ENCODE measurements at places on chromosomes 6 and 20.

GRCh38 chr6:26464014-26464413, 6.3 kb downstream of the BTN2A1 start:
- no peak for DNase-seq

GRCh38 chr6:49787176-49787575, at the start of gene PGK2:
PGK2 (minus strand) TSS chr6:49787285; CDS start chr6:49787187, 98 bp downstream.
- no peak for DNase-seq

- no peak for DNase-seq
Measured at GRCh38 chr6:143734641-143735063, 56.9 kb downstream of the PHACTR2 start.

DNA sequence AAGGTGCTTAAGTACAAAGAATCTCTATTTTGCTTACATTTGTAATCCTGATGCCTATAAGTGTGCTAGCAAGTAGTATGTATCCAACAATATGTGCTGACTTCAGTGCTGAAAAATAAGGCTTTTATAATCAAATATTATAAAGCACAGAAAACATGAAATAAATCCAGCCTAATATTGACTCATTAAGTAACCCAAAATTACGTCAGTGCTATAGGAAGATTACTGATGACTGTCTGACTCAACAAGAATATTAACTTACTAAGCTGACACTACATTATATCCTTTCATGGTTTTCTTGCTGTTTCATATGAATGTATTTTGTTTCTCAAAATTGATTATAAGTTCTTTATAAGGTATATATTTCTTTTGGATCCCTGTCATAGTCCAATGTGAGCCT, 76.1 kb downstream of the ME1 start:
- no peak for DNase-seq

GRCh38 chr6:149484733-149485700, at the start of gene ZC3H12D:
ZC3H12D (minus strand) TSS chr6:149485014; CDS start chr6:149474543, 10,471 bp downstream.
- DNase-seq, result peak; percentile 26

DNA sequence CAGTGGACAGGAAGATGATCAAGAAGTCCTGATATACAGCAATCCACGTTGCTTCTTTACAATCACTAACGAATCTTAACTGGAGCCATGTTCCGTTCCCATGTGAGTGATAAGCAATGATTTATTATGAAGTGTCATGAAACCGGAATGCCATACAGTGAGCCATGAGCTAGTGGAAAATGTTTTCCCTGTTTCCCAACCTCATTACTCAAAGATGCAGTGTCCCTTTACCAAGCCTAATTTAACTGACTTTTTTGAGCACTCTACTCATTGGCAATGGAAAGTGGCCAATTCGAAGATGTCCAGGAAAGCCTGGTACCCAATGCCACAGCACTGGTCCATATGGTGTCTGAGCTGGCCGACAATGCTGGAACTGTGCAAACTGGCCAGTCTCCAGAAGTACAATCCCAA, 148.3 kb downstream of the ZNF217 start:
- DNase-seq, result no peak

DNA sequence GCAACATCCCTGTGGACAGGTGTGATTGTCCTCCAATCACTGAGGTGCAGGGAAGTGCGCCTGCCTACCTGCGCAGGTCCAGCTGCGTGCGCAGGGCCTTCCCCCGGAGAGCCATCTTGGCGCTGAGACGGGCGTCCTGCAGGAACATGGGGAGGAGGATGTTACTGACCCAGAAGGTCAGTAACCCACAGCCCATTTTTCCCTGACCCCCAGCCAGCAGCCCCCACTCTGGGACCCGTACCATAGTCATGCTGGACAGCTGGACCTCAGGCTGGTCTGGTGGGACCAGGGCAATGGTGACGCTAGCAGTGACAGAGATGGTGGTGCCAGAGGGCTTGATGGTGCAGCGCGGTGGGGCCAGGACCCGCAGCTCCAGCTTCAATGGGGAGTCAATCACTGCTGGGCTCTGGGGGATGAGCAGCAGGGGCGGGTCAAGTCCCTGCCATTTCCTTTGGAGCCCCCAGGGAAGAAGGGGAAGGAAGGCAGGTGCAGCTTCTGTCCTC, 9.7 kb downstream of the PLTP start:
- DNase-seq, result no peak

GRCh38 chr20:57792386-57793080, 82.7 kb upstream of the PMEPA1 start:
- no peak for DNase-seq

DNA sequence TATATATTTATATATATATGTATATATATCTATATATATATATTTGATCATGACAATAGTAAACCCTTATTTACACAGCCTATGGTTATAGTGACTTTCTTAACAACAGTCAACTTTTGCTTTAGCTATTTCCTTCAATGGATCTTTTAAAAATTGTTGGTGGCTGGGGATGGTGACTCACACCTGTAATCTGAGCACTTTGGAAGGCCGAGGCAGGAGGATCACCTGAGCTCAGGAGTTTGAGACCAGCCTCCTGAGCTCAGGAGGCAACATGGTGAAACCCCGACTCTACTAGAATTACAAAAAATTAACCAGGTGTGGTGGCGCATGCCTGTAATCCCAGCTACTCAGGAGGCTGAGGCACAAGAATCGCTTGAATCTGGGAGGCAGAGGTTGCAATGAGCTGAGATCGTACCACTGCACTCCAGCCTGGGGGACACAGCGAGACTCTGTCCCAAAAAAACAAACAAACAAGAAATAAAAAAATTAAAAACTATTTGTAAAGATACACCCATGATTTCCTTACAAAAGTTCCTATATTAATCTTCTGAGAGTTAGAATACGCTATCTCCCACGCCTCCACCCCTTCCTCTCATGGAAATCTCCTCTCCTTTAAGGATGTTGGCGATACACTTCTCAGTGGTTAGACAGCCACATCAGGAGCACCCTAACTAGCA, 29.2 kb upstream of the CNKSR3 start:
- no peak for DNase-seq

- DNase-seq, result no peak
Measured at GRCh38 chr6:168156742-168157265, 77.8 kb upstream of the FRMD1 start.

- no peak for DNase-seq
Measured at GRCh38 chr6:143773506-143774150, 69.5 kb upstream of the LTV1 start.

DNA sequence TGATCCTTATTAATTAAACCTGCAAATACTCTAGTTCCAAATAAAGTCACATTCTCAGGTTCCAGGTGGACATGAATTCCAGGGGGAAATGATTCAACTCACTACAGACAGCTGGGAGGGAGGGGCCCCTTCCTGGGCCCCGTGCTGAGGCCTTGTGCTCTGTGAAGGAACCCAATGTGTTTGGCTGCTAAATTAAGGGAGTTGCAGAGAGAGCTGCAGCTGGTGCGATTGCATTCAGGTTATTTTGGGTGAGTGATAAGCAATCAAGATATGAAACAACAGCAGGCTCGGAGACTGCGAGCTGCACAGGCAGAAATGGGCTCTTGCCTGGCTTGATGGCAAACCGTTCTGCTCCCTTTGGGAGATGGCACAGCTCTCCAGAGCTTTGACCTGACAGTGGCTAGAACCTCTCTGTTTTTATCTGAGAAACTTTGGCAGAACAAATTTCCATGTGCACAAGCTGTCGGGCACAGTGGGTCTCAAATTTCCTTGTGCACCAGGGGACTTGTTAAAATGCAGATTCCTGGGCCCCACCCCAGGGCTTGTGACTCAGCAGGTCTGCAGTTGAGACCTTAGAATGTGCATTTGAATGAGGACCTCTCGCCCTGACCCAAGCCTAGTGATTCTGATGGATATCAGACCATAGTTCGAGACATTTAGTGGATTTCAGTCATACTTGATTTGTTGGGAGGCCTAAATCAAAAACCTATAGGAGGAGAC, 9.8 kb downstream of the MAPK13 start:
- no peak for DNase-seq

GRCh38 chr6:28003661-28004060, 46.6 kb downstream of the OR2B6 start:
- DNase-seq, result no peak

- no peak for DNase-seq
Measured at GRCh38 chr6:144898741-144899140, 613.6 kb downstream of the UTRN start.

DNA sequence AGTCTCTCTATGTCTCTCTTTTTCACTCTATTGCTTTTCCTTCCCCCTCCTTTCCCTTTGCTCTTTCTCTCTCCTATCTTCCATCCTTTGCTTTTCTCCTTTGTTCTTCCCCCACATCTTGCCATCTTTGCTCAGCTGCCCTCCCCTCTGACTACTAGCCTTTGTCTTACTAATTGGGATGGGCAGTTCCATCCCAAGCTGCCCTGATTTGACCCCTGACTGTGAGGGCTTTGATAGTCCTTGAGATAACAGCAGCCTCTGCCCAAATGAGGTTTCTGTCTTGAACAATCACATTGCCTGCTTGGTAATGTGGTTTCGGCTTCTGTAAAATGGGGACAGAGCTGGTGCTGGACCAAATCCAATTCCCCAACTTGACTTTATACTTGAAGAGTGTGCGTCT, 327.7 kb downstream of the DHX35 start:
- no peak for DNase-seq

DNA sequence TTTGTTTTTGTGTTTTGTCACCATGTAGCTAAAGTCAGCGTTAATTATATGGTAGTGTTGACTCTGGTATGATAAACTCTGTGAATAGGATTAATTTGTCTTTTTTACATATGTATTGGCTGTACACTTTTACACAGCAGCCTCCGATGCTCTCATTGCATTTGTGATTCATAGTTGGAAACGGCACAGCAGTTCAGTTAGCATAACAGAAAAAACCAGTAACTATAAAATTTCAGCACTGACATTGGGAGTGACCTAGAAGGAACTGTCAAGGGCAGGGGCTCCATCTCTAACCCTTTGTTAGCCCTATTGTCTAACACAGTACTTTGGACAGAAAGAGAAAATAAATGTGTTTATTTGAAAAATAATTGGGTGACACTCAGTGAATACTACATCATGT, 5.6 kb upstream of the BEND6 start:
- no peak for DNase-seq

- DNase-seq, result peak; percentile 11
Measured at GRCh38 chr6:85460154-85460920, 10.5 kb downstream of the NT5E start.

- DNase-seq, result no peak
Measured at GRCh38 chr6:94478133-94479005, 1059.0 kb upstream of the EPHA7 start.

- DNase-seq, result no peak
Measured at GRCh38 chr20:47043086-47043485, 148.4 kb downstream of the EYA2 start.

DNA sequence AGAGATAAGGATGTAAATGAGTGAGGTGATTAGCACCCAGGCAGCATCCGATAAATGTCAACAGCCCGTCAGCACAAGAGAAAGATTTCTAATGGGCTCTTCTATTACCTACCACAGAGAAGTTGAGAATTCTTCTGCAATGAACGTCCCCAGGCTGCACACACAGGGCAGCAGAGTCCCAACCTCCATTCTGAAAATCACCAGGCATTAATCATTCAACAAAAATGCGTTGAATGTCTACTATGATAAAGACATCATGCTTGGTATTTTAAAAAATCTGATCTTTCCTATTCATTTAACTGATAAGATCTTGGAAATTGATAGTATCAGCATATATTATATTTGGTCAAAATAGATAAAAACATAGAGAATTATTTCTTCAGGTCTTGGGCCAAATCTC, 59.5 kb upstream of the VGLL2 start:
- no peak for DNase-seq

DNA sequence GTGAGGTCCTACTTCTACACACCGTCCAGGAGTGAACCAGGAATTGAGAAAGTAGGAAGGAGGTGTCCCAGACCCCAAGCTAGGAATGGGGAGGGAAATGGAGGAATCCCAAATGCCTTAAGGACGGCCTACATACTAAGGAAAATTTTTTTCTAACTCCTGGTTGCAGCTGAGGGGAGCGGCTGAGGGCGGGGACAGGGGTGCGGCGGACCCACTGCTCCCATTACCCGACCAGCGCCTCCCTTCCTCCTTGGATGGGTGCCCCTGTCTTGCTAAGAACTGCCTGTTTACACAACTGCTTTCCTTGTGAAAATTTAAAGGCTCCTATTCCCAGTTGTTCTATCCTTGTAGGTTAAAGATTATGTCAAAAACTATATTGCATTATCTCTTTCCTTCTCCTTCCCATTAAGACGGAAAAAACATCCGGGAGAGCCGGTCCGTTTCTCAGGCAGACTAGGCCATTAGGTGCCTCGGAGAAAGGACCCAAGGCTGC, 699 bp upstream of the HSPA1B start:
- peak; percentile 83 for DNase-seq

DNA sequence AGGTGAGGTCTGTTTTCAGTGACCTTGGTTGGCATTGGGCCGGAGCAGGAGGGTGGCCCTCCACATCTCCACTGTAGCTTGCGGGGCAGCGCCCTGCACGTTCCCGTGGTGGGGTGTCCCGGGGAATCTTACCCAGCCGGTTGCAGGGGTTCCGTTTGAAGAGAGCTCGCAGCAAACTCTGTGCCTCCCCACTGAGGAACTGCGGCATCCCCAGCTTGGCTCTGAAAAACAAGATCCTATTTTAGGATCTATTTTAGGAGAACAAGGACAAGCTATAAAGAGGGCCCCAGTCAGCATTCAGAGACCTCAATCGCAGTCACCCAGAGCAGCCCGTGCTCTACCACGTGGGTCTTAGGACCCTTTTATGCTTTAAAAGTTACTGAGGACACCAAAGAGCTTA, 97.8 kb downstream of the RAMACL start:
- no peak for DNase-seq

All from HFFc6 (cell line).